ENCODE measurements at places on chromosomes 7 and 10.
A peak's percentile ranks its signal among the peaks of the same experiment; 100 is the strongest.

GRCh38 chr7:134890246-134891240 lies 95.8 kb upstream of the AGBL3 start:
- DNase-seq, result no peak

- no peak for DNase-seq
Measured at GRCh38 chr7:6589151-6589828, 531 bp upstream of the INTS15 start.

- no peak for DNase-seq
Measured at GRCh38 chr10:74598891-74599566, 227.4 kb upstream of the KAT6B start.

- no peak for DNase-seq
Measured at GRCh38 chr7:17206349-17206905, 92.0 kb upstream of the AHR start.

DNA sequence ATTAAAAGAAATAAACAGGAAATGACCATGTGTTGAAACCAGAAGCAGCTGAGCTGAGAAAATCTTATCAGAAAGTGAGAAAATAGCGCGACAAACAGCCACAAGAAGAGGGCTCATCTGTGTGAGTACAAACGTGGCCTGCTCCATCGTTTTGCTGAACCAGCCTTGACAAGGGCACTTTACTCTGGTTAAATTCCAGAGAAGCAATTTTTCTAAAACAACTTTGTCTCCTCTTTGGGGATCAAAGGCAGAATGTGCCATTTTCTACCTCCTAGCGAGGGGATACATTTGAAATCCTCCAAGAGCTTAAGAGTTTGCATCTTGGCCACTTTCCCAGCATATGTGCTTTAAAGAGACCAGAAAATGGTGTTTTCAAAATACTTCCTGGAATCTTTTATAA lies 51.3 kb upstream of the VIPR2 start:
- DNase-seq, result no peak

DNA sequence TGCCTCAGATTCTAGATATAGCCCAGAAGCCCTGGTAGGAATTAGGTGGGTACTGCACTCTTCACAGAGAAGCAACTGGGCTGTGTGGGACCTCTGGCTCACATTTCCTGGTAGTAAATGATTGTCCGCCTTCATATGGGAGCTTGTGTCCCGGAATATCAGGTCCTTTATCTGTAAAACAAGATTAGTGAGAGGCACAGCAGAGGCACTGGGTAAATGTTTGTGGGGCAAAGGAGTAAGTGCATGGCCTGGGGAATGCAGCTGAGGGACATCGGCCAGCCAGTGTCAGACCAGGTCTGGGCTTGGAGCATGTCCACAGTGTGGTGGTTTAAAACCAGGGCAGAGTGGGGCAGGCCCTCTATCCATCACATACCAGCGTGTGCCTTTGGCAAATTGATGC lies 323.3 kb upstream of the ZMIZ1 start:
- no peak for DNase-seq

- no peak for DNase-seq
Measured at GRCh38 chr10:62492870-62493180, 118.7 kb downstream of the ZNF365 start.

DNA sequence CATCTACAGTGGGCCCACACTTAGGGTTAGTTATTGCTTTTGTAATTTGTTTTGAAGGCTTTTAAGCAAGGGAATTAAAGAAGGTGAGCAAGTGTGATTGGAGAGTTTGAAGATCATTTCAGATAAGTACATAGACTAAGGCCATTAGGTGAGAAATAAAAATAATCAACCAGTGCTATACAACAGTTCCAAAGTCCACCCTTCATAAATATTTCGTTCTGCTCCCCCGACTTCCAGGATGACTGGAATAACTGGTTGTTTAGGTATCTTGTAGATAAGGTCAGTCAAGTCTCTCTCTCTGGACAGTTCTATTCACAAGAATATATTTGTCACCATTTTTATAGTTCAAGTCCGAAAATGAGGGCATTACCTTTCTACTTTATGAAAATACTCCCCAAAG lies 98.0 kb upstream of the MBL2 start:
- DNase-seq, result no peak

- DNase-seq, result no peak
Measured at GRCh38 chr7:37526623-37527022, 78.0 kb upstream of the ELMO1 start.

DNA sequence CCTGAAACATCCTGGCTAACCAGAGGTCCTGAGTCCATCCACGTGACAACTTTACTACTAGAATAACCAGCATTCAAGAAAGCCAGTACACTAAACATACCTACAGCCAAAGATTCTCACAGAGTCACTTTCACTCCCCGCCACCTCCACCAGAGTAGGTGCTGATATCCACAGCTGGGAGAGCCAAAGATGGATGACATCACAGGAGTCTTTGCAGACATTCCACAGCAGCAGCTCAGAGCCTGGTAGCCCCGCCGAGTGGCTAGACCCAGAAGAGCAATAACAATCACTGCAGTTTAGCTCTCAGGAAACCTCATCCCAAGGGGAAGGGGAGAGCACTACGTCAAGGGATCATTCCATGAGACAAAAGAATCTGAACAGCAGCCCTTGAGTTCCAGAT lies 13.5 kb upstream of the ADAM22 start:
- no peak for DNase-seq

DNA sequence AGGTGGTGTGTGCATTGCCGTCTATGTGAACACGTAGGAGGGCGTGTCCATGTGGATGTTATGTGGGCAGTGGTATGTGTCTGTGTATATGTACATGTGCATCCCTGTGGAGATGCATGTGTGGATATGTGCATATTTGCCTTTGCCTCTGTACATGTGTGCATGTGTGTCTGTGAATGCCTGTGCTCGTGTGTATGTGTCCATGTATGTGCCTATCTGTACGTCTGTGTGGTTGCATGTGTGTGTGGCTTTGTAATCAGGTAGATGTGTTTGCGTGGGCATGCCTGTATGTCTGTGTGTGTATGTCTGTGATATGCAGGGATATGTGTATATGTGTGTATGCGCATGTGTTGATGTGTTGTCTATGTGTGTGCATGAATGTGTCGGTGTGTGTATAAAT lies 19.7 kb downstream of the ADCY1 start:
- DNase-seq, result no peak

DNA sequence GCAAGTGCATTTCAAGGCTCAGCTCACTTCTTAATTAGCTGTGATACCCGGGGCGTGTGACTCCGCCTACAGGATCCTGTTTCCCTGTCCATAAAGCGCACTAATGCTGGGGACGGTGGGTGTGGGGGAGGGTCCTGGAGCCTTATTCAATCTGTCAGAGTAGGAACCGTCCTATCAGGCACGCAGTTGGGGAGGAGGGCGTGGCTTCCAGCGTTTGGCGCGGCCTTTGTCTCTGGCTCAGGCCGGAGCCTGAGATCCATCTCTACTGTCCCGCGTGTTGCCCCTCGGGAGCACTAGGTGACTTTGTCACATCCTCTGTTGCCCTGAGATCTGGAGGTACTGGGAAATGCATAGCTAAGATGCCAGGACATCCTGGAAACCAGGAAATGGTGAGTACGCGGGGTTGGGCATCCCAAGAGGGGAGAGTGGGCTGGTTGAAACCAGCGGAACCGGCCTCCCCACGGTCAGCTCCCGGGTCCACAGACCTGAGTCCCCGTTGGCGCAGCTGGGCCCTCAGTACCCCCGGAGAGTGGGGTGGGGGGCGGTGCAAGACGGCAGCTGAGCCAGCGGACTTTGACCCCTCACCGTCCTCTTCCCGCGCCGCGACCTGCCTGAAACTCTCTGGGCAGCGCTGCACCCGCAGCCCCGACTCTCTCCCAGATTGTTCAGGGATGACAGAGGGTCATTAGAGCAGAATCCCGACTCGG lies 104.4 kb upstream of the ZNF92 start:
- peak; percentile 66 for DNase-seq

DNA sequence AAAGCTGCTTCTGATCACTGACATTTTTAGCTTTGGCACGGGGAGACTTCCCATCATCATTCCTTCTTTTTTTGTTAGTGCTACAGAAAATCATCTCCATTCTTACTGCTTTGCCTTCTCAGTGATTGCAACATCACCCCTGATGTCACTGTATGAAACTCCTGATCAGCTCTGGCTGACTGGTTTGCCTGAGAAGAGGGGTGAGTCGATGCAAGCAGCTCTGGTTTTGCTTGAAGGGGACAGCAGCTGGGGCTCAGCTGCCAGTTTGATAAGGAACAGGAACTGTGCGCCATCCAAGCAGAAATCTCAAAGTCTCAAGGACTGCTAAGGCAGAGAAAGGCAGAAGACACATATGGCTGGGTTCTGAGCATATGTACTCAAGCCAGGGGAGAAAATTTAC lies 808.5 kb upstream of the CELF2 start:
- DNase-seq, result no peak

DNA sequence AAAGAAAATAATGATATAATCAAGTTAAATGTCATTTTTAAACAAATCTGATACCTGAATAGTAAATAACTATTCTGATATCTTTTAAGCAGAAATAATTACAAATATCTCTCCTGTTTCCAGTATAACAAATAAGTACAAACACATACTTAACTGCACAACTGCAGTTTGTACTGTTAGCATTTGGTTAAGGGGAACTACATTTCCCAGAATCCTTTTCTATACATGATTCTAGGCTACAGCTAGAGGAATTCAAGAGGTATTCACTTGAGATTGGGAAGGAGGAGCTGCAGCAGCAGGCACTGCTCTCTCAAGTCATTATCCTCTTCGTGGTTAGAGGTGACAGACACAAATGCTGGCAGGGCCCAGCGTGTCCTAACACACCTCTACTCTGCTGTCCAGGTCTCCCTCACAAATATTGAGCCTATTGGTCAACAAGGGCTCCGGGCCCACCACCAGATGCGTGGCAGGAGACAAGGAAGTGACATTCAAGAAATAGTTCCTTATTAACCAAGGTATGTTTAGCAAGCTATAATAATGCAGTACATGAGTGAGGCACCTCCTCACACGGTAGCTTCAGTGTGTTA lies 255.1 kb upstream of the MKLN1 start:
- peak; percentile 5 for DNase-seq

GRCh38 chr7:107924841-107925504 lies 34.0 kb downstream of the DLD start:
- DNase-seq, result no peak

DNA sequence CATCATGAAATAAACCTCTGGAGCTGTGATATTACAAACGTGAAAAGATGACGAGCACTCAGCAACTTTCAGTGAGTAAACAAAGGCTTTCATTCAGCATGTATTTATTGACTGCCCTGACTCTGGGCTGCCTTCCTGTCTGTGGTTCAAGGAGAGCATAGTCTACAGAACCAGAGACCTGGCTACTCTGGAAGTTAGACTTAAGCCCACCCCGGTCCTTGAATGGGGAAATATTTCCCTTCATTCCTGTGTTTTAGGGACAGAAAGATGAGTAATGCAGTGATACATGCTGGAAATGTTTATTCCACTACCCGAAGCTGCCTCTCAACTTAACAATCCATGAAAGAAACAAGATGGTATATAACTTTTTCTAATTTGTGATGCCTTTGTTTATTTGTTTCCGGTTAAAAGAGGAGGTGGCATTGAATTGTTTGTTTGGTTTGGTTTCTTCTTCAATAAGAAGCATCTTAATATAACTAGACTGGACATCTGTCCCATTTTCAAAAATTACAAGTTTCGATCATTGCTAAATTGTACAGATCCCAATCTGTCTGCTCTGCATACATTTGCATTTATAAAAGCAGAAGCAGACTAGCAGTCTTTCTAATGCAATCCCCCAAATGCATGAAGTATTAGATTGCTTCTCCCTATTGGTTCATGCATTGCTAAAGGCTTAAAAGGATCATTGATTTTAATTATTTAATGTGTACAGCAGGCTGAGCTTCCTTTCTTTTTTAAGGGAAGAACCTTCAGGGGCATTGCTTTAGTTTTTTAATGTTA lies 57.7 kb downstream of the TRUB1 start:
- no peak for DNase-seq

DNA sequence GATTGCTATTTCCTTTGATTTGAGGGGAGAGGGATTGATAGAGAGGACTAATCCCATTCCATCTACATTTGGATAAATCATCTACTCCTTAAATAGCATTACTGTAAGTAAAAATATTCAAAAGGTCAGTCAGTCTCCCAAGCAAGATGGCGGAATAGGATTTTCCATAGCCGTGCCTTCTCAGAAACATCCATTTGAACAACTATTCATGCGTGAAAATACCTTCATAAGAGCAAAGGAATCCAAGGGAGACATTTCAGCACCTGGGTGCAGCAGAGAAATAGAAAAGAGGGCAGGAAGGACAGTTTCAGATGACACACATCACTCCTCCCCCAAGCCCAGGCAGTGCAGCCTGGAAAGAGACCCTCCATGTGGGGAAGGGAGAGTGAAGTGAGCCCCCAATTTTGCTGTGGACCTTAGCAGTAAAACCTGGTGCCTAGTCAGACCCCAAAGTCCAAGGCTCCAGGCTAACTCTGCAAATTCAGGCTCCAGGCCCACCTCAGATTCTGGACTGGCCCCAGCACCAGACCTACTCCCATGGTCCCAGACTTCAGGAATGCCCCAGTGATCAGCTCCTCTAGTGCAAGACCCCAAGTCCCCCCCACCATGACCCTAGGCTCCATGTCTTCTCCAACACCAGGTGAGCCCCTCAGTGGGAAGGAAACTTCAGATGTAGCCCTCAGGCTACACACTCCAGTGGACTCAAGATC lies 104.3 kb upstream of the LANCL2 start:
- DNase-seq, result no peak

GRCh38 chr7:105802604-105803428 lies 73.6 kb downstream of the ATXN7L1 start:
- no peak for DNase-seq

DNA sequence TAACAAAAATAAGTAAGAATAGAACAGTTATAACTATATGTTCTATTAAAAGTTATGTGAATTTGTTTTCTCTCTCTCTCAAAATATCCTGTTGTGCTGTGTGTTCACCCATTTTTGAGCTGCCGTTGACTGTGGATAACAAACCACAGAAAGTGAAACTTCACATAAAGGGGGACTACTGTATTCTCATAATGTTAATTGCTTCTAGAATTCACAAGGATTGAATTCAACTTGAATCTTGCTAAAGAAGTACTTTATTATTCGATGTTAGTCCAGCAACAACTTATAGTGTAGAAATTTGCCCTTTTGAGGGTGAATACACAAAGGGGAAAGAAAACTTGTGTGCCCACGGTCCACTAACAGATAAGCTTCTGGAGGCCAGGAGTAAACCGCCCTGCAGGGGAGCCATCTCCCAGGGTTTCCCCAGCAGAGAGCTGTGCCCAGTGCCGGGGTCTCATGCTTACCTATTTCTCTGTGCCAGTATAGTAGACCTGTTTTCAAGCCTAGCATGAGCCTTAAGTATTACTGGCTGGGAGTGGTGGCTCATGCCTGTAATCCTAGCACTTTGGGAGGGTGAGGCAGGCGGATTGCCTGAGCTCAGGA lies 87.1 kb downstream of the KAT6B start:
- DNase-seq, result no peak

- DNase-seq, result no peak
Measured at GRCh38 chr7:101733713-101734475, 83.5 kb upstream of the CUX1 start.

- no peak for DNase-seq
Measured at GRCh38 chr7:101746314-101746713, 71.1 kb upstream of the CUX1 start.

DNA sequence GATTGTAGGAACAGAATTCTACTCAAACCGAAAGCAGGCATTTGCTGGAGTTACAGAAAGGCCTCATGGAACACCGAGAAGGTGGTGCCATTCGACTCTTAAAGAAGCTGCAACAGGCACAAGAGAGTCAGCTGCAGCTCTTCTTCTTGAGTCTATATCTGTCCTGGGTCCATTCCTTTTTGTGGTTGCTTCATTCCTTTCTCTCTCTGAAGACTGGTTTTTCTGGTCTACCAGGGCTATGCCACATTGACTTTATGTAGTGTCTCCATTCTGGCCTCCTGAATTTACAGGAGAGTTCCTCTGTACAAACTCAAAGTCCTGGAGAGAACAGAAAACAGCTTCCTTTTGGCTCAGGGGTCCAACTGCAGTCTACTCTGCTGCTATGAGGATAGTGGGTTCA lies 132.8 kb downstream of the CFTR start:
- no peak for DNase-seq

Measured in NCI-H1436 treated with DMSO at 0.1 percent for 48 hours (cell line).